ENCODE measurements at places on chromosomes 11 and 22.

GRCh38 chr11:1277936-1278512 is 31.4 kb downstream of the TOLLIP start:
- no peak for DNase-seq

DNA sequence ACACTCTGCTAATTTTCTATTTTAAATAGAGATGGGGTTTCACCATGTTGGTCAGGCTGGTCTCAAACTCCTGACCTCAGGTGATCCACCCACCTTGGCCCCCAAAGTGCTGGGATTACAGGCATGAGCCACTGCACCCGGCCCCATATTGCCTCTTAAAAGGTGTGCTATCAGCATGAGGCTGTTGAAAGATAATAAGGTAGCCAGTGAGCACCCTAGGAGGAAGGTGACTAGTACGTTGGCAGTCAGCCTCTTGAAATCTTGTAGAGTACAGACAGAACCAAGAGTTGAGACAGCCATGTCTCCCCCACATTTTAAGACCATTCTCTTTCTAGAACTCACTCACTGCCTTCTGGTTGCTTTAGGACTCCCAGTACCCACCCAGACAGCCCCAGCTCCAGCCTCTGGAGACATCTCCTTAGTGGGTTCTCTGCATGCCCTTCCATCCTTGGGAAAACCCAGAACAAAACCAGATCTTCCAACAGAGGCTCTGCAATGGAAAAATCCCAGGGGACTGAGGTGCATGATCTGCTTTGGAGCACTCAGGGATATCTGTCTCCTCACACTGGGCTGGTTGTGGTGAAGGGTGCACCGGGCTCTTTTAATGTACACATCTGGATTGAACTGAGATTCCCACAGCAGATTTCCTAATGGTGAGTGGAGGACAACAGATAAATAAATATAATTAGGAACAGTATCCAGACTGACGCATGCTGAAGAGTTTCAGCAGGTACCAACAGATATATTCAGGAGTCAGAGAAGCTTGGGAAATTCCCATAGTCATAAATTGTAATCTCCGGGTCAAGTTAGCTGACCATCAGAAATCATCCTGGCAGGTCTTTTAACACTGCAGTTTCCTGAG is 49.4 kb downstream of the LRRC74B start:
- DNase-seq, result no peak

- no peak for DNase-seq
These were observed 174.8 kb downstream of the SPON1 start for GRCh38 chr11:14137284-14137683.

DNA sequence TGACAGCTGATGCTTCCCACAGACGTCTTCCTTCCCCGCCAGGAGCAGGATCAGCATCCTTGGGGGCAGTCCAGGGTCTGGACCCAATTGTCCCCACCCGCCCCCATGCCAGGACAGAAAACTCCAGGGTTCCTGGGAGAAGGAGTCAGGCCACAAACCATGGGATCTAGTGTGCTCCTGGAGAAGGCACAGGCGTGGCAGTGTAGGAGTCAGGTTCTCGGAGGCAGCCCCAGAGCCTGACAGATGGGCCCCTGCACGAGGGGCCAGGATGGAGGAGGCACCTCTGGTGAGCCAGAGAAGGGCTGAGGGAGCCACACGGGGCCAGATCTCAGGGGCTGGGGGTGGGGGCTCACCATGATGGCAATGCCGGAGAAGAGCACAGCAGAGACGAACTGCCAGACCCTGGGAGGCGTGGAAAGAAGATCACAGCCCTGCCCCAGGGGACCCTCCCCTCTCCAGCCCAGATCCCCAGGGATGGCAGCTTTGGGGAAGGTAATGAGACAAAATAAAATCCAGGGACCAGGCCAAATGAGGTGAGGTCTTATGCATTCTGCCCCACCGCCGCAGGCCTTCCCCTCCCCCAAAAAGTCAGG is 13.6 kb downstream of the TP53I11 start:
- no peak for DNase-seq

- no peak for DNase-seq
These were observed 65.5 kb upstream of the IGLL5 start for GRCh38 chr22:22822106-22822505.

- DNase-seq, result no peak
These were observed 267.0 kb upstream of the NCAM1 start for GRCh38 chr11:112694245-112694644.

DNA sequence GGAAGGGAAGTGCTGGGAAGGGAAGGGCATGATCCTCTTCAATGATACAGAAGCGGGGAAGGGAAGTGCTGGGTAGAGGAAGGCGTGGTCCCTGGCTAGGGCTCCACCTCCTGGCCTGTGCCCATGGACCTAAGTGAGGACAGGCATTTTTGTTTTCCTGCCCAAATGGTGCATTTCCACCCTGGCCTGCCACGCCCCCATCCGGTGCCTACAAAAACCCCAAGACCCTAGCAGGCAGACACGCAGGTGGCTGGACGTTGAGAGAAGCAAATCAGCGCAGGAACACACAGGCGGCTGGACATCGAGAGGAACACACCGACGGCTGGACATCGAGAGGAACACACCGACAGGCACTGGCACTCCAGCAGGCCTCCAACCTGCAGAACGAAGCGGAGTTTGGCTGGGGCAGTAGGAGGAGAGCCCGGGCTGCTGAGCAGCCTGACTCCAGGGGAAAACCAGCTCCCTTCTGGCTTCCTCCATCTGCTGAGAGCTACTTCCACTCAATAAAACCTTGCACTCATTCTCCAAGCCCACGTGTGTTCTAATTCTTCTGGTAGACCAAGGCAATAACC is 628.3 kb downstream of the BUD13 start:
- DNase-seq, result no peak

- DNase-seq, result no peak
These were observed 62.7 kb upstream of the ARHGAP42 start for GRCh38 chr11:100624346-100624745.

GRCh38 chr11:9573775-9574621 is 528 bp downstream of the WEE1 start:
- no peak for DNase-seq

GRCh38 chr11:112650527-112650926 is 310.7 kb upstream of the NCAM1 start:
- no peak for DNase-seq

GRCh38 chr11:64771861-64772260 is 6.5 kb downstream of the SF1 start:
- DNase-seq, result no peak

DNA sequence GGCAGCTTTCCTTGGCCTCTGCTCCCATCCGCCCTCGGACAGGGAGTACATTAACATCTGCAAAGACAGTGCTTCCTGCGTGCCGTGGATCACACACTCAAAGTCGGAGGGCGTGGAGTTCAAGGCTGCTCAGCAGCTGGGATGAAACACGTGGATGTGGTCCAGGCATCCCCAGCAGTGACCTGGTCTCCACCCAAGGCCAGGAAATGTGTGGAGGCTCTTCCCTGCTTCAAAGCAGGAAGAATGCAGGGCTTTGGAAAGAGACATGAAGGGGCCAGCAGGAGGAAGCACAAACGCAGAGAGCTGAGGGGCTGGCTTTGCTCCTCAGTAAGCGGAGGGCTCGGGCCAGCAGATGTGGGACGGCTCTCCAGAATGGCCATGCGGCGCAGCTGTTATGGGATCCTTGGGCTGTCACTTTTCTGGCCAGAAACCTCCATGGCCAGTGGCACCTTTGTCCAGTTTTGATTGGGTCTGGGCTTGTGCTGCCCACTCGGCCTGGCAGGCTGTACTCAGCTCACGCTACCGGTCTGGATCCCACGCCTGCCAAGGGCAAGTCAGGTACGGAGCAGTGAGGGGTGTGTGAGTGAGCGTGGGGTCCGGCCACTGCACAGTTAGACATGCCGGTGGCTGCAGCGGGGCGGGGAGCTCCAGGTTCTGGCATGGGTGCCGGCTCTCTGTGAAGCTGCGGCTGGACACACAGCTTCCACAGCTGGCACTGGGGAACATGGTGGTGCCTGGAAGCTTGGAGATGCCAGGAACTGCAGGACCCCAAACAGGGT is 438.0 kb downstream of the TBC1D22A start:
- no peak for DNase-seq

GRCh38 chr22:35839841-35840301 is 122.2 kb downstream of the APOL5 start:
- DNase-seq, result peak; percentile 69

- no peak for DNase-seq
These were observed 83.3 kb upstream of the PICALM start for GRCh38 chr11:86152006-86152862.

- DNase-seq, result no peak
These were observed 321.6 kb downstream of the AASDHPPT start for GRCh38 chr11:106399076-106399511.

DNA sequence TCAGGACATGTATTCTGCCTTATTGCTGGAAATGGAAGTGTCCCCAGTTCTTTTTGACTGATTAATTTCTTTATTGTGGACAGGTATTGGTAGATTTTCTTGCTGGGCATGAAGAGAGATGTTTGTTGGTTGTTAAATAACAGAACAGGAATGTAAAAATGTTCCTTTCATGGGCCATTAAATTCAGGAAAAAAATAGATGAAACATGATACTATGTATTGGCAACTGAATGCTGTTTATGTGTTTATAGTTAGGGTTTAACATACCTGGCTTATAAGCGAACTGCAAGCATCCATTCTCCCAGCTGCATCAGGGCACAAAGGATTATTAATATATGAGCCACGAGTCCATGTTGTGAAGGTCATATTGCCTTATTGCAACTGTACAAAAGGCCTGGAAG is 368.5 kb downstream of the NELL1 start:
- no peak for DNase-seq

DNA sequence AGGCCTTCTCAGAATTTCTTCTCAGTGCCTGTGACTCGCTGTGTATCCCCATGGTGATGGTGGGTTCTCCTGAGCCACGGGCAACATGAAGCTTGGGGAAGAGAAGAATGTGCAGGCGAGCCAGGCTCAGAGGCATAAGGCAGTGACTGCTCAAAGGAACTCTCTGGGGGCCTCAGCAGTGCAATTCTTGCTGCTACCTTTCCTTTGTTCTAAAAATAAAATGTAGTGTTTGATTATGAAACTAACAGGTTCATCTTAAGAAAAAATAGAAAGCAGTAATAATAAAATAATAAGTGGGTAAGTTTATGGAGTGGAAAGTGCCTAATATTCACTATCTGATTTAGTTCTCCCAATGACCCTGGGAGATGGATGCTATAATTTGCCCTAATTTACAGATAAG is 46.7 kb downstream of the MEI1 start:
- no peak for DNase-seq

DNA sequence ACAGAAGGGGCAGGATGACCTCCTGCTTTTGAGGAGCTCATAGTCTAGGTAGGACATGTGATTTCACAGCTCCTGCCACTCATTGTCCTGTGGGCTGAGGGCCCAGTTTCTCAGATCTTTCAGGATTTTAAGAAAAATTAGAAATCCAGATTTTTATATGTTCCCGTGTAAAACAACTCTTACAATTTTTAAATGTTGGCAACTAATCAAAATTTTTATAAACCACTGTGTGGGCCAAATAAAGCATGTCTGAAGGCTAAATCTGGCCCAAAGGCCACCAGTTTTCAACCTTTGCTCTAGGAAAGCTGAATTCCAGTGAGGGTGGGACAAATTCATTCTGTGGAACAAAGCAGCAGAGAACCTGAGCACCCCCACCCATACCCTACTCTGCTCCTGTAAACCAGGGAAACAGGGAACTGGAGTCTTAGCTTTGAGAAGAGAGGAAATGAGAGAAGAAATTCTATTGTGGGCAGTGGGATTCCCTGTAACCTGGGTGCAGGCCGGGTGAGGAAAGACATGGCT is 20.6 kb downstream of the LRRC32 start:
- DNase-seq, result no peak

- no peak for DNase-seq
These were observed 51.3 kb upstream of the SCUBE2 start for GRCh38 chr11:9142732-9143131.

GRCh38 chr11:133038850-133039249 is 493.5 kb downstream of the OPCML start:
- no peak for DNase-seq

DNA sequence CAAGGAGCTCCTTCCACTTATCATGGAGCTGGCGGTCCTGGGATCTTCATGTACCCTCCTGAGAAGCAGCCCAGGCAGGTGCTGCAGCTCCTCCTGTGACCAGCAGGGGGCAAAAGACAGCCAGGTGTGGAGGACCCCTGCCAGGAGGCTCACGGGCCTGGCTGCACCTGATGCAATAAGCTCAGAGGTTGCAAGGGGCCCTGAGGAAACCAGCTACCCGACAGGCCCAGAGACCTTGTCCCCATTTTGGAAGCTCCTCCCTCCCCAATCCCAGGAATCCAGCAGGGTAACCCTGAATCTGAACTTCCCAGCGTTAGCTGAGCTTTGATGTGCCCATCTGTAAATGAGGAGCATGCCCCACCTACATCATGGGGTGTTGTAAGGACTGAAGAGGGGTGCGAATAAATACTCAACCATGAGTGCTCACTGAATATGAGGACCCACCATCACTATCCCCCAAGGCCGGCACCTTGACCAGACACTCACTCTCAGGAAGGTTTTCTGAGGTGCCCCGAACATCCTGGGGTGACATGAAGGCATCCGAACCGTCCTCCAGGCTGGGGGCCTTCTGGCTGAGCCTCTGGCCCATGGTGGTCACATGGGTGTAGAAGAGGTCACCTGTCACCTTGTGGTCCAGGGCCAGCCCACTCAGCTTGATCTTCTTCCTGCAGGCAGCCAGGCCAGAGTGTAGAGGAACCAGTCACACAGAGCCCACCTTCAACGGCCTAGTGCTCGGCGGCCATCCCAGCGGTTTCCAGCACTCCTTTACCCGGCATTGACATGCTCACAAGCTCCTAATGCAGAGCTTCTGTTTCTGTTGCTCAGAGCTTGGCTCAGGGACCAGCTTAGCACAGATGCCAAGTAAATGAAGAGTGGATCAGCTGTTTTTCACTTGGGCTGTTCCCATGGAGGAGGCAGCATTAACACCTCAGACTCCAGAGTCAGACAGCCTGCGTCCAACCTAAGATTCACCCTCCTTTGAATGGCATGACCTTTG is 21.7 kb downstream of the SLC43A1 start:
- DNase-seq, result peak; percentile 78

DNA sequence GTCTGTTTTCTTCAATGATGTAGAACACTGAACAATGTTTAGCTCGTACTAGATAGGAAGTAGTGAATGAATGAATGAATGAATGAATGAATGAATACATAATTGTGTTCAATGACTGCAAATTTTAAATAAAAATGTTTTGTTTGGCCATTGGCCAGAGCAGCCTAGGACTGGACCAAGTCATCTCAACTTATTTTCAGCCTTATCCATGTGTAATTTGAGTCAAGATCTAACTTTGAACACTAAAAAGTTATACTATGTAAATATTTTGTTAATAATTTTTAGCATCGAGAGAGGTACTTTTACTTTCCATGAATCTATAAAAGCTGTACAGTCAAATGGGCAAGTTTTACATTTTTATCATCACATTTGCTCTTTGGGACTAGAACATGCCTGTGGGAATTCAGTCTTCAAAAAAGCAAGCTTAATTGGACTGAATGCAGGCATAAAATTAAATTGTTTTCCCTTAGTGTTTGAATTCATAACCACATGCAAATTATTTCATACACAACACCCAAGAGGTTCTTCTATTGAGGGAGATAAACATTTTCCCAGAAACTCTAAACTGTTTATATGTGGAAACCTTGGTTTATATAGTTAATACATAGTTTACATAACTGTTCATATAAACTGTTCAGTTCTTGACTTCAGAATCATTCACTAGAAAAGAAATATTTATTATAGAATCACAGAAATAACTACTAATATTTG is 222.1 kb upstream of the ANO3 start:
- DNase-seq, result no peak

- DNase-seq, result no peak
These were observed 43.3 kb downstream of the RBFOX2 start for GRCh38 chr22:35985371-35985770.

GRCh38 chr11:133029107-133029506 is 503.2 kb downstream of the OPCML start:
- no peak for DNase-seq
